HFF-Myc (cell line): ENCODE measurements at places on chromosomes 1 and 21.

DNA sequence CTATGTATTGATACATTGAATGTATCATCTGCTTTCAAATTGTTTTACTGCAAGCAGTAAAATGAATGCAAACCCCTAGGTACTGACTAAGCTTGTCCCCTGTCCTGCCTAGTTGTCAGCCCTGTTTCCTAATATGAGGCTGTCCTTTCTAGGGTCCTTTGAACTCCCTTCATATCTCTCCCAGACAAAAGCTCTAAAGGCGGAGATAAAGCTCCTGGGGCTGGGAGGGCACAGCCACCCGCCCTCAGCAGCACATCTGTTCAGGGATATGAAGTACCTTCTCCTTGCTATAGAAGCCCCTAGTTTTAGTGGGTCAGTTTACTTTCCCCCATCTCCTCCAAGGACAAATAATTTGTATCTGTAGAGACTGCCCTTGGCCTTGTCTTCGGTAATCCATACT, 93.1 kb upstream of the ETS2 start:
- DNase-seq, result no peak

DNA sequence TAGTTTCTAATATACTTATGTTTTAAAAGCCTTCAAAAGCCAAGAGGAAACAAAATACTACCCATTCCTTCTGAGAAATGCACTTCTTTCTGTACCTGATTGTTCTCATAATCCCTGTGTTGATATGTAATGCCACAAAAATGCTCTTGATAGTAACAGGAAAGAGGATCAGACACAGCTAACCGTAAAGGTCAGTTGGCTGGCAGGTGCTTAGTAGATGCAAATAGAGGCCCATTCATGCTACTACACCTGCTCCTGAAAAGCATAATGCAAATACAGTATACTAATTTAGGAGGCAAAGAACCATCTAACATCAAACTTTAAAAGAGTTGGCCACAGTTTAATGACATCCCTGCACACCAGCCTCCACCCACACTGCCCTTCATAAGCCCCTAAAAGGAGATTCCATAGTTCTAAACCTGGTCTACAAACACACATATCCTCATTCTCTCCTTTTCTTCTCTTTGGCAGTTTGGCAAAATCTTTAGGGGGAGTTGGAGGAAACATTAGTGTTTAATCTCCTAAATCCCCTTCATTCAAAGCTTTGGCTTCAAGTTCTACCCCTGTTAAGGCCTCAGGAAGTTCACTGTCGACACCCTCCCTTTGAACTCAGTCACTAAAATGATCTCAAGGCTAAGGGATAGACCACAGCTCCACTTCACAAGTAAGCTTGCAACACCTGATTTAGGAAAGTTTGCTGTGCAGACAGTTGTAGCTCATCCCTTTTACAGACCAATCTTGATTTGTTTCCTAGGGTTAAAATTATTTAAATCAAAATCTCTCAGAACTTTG, 2.9 kb upstream of the CD46 start:
- DNase-seq, result no peak

GRCh38 chr1:209010475-209011230, 572.9 kb upstream of the CAMK1G start:
- no peak for DNase-seq

DNA sequence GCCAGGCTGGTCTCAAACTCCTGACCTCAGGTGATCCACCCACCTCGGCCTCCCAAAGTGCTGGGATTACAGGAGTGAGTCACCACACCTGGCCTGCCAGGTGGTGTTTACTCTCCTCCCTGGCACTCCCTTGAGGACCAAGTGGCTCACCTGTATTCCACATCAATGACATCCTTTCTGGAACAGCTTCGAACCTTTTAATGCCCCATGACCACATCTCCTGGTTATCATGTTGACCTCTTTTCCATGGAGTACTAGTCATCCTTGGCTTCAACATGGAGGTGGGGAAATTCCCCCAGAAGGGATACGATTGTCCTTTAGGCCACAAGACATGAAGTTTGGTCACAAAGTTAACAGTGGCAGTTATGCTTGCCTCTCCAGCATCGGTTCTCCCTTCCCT, 66.9 kb downstream of the CDC7 start:
- DNase-seq, result no peak
